Activated CD4-positive, alpha-beta T cell treated with anti-CD3 and anti-CD28 coated beads for 36 hours (primary cell): ENCODE measurements at places on chromosomes 7 and 10.

GRCh38 chr7:40059057-40059456 is 75.4 kb downstream of the MPLKIP start:
- H3K36me3 ChIP-seq: peaks cover 9% of the 10 kb centered on the region
- no peak overlapping the region for H3K27ac ChIP-seq
- H3K4me3 ChIP-seq: no peak overlapping the region
- no peaks in the 10 kb centered on the region for H3K27me3 ChIP-seq
- DNase-seq: no peak
- H3K4me1 ChIP-seq: no peaks in the 10 kb centered on the region

- peak overlapping the region; percentile 91 for H3K27ac ChIP-seq
- H3K4me1 ChIP-seq: peaks cover 51% of the 10 kb centered on the region
- H3K27me3 ChIP-seq: no peaks in the 10 kb centered on the region
- peak overlapping the region; percentile 37 for H3K4me3 ChIP-seq
- DNase-seq: peak; percentile 78
- no peaks in the 10 kb centered on the region for H3K36me3 ChIP-seq
Observed at GRCh38 chr7:142482891-142483658, 225.2 kb upstream of the PRSS58 start.

DNA sequence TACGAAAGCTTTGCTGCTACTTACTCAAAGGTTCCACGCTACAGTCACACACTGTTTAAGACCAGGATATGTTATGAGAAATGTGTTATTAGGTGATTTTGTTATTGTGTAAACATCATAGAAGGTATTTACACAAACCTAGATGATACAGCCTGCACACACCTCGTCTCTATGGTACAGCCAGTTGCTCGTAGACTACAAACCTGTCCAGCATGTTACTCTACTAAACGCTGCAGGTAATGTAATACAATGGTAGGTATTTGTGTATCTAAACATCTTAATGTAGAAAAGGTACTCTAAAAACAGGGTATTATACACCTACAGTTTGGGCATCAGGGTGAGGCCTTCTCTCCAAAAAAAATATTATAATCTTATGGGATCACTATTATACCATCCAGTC is 181.2 kb downstream of the MYOF start:
- no peak overlapping the region for H3K4me3 ChIP-seq
- no peak for DNase-seq
- no peaks in the 10 kb centered on the region for H3K4me1 ChIP-seq
- H3K27ac ChIP-seq: no peak overlapping the region
- H3K27me3 ChIP-seq: peaks cover 4% of the 10 kb centered on the region
- H3K36me3 ChIP-seq: no peaks in the 10 kb centered on the region

- H3K27ac ChIP-seq: no peak overlapping the region
- no peak for DNase-seq
- peaks cover 2% of the 10 kb centered on the region for H3K27me3 ChIP-seq
- H3K4me3 ChIP-seq: no peak overlapping the region
- no peaks in the 10 kb centered on the region for H3K36me3 ChIP-seq
- H3K4me1 ChIP-seq: no peaks in the 10 kb centered on the region
Observed at GRCh38 chr7:90726623-90727022, 130.5 kb downstream of the CDK14 start.

DNA sequence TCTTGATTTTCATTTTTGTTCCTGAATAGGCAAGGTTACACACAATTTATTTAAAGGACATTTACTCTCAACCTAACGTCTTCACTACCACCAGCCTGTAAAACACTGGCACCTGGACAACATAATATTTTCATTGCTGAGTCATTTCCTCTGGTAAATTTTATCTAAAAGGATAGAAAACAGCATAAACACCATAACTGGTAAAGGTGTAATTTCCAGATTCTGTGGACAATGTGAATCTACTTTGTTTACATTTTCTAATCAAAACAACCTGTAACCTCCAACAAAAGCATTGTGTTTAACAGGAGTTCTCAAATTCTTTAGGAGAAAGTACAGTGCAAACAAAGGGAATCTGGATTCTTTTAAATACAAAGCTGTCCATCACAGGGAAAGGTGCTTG is 472.0 kb upstream of the AKR1E2 start:
- no peak overlapping the region for H3K27ac ChIP-seq
- peaks cover 6% of the 10 kb centered on the region for H3K27me3 ChIP-seq
- no peak for DNase-seq
- H3K4me1 ChIP-seq: peaks cover 4% of the 10 kb centered on the region
- no peaks in the 10 kb centered on the region for H3K36me3 ChIP-seq

DNA sequence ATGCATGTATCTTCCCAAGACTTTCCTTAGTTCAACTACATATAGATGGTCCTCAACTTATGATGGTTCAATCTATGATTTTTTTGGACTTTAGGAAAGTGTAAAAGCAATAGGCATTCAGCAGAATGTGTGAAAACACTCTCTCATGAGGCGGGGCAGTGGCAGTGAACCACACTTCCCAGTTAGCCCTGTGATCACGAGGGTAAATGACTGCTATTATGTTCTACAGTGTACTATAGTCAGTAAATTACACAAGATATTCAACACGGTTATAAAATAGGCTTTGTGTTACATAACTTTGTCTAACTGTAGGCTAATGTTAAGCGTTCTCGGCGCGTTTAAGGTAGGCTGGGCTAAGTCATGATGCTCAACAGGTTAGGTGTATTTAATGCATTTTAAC is 169.3 kb downstream of the AMPH start:
- H3K27ac ChIP-seq: no peak overlapping the region
- H3K27me3 ChIP-seq: peaks cover 3% of the 10 kb centered on the region
- H3K4me3 ChIP-seq: no peak overlapping the region
- H3K4me1 ChIP-seq: peaks cover 19% of the 10 kb centered on the region
- H3K36me3 ChIP-seq: no peaks in the 10 kb centered on the region

DNA sequence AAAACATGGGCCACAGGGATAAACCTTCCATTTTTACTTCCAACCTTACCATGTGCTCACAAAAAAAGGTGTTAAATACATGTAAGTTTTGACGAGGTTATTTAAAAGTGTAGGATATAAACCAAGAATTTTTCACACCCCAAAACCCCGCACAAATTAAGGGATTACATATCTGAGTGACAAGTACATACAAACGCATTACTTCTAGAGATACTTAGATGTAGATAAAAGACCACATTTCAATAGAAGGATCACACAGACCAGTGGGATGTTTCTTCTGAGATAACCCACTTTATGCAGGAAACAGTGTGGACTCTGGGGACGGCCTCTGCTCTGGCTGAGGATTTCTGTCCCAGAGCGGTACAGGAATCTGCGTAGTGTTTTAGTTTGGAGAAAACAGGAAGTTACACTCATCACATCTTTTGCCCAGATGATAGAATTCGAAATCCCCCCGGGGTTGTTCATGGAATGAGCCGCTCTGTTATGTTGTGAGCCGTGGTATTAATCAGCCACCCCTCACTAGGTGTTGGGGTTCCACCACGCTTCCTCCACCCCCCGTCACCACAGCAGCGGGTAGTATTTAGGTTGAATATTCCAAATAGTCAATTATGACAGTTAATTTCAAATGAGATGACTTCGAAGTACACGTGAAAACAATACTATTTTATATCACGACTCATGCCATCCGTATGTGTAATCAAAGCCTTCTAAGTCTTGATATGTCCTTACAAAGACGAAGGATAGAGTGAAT is 1.3 kb upstream of the CUL1 start:
- H3K27me3 ChIP-seq: no peaks in the 10 kb centered on the region
- peaks cover 11% of the 10 kb centered on the region for H3K36me3 ChIP-seq
- H3K4me3 ChIP-seq: peak overlapping the region; percentile 91

- DNase-seq: no peak
- no peak overlapping the region for H3K27ac ChIP-seq
- H3K4me1 ChIP-seq: no peaks in the 10 kb centered on the region
- no peak overlapping the region for H3K4me3 ChIP-seq
- H3K36me3 ChIP-seq: peaks cover 2% of the 10 kb centered on the region
Observed at GRCh38 chr7:102095321-102096011, 191.2 kb upstream of the SH2B2 start.

DNA sequence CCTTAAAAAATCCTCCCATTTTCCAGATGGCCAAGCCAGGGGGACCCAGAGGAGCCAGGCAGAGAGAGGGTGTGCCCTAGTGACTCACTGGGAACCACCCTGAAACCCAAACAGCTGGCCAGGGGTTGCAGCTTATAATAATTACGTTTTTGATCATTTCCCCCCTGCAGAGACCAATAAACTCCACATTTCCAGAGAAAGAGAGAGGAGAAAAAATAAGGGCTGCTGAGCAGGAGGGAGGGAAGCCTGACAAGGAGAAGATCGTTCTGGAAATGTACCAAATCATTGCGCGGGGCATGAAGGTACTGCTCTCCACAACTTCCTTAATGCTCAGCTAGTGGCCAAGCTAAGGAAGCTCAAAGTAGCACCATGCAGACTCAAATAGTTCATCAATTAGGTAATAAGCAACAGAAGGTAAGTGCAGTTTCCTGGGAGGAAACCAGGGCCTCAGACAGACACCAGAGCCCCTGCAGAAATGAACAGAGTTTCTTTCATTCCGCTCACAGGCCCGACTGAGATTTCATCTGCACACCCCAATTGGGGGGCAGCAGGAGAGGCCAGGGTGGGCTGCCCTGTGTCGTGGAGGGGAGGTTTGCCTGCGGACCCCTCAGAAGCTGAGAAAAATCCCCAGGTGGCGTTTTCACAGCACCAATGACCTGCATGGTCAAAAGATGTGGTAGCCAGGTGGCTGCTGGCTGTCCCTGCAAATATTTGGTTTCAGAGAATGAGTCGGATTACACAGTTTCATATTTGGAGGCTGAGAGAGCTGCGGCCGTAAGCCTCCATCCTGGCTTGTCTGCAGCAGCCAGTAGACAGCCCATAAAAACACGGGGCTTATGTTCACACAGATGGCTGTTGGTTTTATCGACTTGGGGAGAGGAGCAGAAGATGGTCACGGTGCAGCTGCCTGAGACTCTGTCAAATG is 153.2 kb upstream of the LYZL2 start:
- peaks cover 2% of the 10 kb centered on the region for H3K27me3 ChIP-seq
- DNase-seq: no peak
- H3K36me3 ChIP-seq: no peaks in the 10 kb centered on the region
- H3K4me3 ChIP-seq: no peak overlapping the region

DNA sequence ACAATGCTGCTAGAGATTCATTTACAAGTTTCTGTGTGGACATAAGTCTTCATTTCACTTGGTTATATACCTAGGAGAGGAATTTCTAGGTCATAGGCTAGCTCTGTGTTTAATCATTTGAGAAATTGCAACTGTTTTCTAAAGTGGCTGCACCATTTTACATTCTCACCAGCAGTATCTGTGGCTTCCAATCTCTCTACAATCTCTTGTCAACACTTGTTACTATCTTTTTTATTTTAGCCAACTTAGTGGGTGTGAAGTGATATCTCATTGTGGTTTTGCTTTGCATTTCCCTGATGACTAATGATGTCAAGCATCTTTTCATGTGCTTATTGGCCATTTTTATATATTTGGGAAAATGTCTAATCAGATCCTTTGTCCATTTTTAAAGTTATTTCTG is 53.0 kb upstream of the DRGX start:
- H3K27me3 ChIP-seq: no peaks in the 10 kb centered on the region
- no peaks in the 10 kb centered on the region for H3K4me1 ChIP-seq
- no peak overlapping the region for H3K27ac ChIP-seq

GRCh38 chr10:29949411-29950011 is 109.9 kb downstream of the JCAD start:
- no peak overlapping the region for H3K4me3 ChIP-seq
- H3K4me1 ChIP-seq: peaks cover 14% of the 10 kb centered on the region
- no peaks in the 10 kb centered on the region for H3K27me3 ChIP-seq
- peak overlapping the region; percentile 29 for H3K27ac ChIP-seq
- H3K36me3 ChIP-seq: no peaks in the 10 kb centered on the region
- no peak for DNase-seq
